IMR-90 (cell line): ENCODE measurements at places on chromosomes 5 and 9. TPM values are rescaled to one million over a fixed set of nuclear protein-coding genes. Genes with fewer than 3 reads are reported as not detected.

TAF11L5 gene
- not detected in 2 replicates for total RNA-seq

ADAMTSL2 gene
- total RNA-seq, result not detected in 2 replicates

CNTNAP3 gene
- total RNA-seq, result 0.90 and 1.1 TPM in 2 replicates

IFNA8 gene
- total RNA-seq, result not detected in 2 replicates

GSN gene
- 461 and 547 TPM in 2 replicates for total RNA-seq

DOK3 gene
- total RNA-seq, result 0.54 and 0.56 TPM in 2 replicates

- no peak for DNase-seq
These were observed 128.1 kb upstream of the NUDT12 start for GRCh38 chr5:103690676-103691075.

DNA sequence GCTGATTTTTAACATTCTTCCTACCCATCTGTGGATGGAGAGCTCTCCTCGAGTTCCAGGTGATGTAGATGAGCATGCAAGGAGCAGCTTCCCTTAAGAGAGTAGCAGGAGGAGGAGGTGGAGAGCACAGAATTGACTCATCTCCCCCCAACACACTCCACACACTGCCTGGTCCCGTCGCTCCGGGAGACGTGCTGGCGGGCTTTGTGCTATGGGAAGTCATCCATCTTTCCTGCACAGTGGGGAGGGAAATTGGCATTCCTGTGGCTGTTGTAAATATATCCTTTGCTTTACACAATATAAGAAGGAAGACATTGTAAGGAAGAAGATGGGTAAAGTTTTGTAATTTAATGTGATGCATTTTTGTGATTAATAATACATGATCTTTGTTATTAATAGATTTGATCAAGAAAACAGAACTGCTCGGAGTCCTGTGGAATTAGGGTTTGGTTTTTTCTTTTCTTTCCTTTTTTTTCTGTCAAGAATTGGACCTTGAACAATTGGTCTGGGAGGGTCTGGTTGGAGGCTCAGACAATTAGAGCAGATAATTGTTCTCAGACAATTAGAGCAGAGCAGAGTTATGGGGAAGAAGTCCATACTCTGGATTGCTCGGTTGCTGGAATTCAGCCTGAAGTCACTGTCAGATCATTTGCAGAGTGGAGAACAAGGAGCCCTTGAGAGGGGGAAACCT lies 297.8 kb downstream of the GADD45G start:
- peak; percentile 45 for DNase-seq

- DNase-seq, result peak; percentile 63
These were observed 32.7 kb upstream of the ADAMTSL1 start for GRCh38 chr9:18441261-18441660.

- DNase-seq, result no peak
These were observed 978.5 kb downstream of the DTWD2 start for GRCh38 chr5:118009741-118010297.

- no peak for DNase-seq
These were observed 107.0 kb upstream of the RETREG1 start for GRCh38 chr5:16723821-16724220.

GRCh38 chr5:75672616-75673015 lies 44.6 kb downstream of the POC5 start:
- DNase-seq, result peak; percentile 47

- DNase-seq, result no peak
These were observed 198.4 kb upstream of the NR3C1 start for GRCh38 chr5:143601917-143602333.

- no peak for DNase-seq
These were observed 63.1 kb upstream of the FAM174A start for GRCh38 chr5:100472091-100472490.

DNA sequence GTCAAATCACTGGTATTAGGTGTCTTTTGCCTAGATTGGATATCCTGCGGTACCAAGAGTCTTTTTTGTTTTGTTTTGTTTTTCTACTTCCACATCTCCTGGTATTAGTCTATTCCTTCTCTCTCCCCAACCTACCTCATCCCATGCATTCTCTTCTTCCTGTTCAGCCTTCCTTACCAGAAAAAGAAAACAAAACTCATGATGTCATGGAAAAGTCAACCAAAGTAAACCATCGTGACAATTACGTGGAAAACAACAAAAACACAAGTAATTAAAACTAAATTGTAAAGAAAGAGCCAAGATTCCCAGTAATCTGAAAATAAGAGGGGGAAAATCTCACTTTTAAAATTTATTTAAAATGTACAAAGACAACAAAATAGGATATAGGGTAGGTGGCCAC lies 38.3 kb downstream of the TMEM167A start:
- DNase-seq, result no peak

DNA sequence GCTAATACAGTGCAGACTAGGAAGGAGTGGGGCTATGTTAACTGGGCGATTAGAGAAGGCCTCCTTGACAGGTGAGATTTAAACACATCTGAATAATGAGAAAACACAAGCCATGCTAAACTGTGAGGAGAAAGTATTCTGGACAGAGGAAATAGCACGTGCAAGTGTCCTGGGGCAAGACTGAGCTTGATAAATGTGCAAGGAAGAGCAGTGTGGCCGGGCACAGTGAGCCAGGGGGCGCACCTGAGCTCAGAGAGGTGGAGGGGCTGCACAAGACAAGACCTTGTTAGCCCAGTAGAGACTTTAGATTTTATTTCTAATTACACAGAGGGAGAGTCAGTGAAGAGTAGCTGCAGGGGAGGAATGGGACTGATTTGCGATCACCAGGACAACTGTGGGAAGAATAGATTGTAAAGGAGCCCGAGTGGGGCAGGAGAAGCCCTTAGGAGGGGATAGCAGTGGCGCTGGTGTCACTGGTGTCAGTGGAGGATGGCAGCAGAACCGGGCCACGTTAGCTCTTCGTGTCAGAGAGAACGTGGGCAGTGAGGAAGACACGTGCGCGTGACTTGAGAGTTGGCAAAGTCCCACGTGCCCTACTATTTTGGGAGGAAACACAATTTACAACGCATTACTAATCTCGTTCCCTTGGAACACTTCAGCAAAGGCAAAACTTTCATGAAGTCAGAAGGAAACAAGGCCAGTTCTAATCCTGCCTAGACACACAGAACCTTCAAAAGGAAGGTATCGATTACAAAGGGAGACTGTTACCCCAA lies 17.9 kb upstream of the C5orf47 start:
- no peak for DNase-seq

DNA sequence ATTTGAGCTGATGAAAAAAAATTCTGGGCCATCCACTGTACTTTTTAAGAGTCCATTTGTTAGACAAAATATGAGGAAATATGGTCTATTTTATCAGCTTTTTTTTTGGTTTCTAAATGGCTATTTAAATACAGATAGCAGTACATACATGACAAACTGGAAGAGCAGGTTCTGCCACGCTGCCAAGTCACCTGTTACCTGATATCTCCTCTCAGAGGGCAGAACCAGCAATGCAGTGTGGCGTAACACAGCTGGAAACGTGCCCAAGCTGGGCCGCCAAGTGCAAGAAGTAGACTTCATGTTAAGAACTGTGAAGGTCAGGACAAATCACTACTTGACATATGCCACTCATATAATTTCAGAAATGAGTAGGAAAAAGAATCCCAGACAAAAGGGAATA lies 8.1 kb downstream of the MCIDAS start:
- no peak for DNase-seq

DNA sequence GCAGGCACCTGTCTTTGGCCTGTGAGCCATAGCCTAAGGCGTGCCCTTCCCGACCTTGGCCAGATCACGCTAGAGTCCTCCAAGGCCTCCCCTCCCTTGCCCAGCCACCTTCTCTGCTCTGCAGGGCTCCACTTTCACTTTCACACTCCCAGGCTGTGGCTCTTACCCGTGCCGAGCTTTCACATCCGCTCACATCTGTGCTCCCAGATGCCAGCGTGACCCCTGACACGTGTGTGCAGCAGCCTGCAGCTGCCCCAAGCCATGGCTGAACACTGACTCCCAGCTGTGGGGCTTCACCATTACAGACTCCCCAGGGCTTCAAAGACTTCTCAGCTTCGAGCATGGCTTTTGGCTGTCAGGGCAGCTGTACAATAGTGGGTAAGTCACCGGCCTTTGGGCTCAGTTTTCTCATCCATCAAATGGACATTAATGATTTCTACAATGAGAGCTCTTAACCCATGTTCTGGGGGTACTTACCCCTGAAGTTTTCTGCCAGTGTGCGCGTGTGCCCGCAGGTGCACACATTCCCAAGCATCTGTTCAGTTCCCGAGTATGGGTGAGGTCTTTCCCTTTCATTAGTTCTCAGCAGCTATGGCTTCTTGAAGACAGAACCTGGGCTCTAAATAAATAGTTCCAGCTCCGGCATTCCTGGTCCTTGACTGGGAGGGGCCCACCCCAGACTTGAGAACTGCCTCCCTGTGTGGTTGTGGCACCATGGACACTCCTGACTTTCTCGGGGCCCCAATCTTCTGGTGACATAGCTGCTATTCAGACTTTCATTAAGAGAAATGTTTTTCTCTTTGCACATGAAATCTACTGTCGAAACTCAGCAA lies 118.6 kb downstream of the RGS3 start:
- peak; percentile 84 for DNase-seq

- DNase-seq, result no peak
These were observed 31.2 kb upstream of the LECT2 start for GRCh38 chr5:135985951-135986350.

DNA sequence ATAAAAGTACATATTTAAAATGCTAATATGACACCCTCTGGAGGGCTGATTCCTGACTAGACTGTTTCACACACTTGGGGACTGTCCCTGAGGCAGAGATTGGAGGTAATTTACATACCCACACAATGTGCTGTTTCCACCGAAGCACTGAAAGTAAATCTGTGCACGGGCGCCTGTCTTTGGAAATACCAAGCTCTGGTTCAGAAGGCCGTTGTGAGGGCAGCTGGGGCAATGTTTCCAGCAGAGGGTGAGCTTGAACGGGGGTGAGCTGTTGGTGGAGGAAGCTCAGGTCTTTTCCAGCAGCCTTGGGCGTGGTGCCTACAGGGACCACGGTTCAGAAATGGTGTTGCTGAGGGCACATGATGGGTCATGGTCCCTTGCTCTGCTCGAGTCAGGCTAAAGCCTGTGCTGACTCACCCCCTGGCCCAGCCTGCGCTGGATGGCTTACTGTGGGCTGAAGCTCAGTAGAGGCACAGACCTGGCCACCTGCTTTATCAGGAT lies 25.8 kb upstream of the HMCN2 start:
- peak; percentile 19 for DNase-seq

DNA sequence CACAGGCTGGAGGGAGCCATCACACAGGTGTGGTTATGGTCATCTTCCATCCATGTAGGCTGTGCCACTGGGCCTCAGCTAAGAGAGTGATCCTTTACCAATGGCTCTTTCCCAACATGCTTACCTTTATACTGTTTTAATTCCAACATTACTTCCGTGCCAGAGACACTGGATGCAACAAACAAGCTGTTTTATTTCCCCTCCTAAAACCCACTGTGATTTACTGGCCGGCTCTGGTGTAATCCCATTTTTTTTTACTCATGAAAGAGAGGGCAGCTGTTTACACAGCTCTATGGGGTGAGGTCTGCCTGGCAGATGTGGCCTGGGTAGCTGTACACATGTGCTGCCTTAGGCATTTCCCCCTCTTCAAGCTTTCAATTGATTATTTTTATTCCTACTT lies 58.5 kb downstream of the MACROH2A1 start:
- DNase-seq, result no peak

DNA sequence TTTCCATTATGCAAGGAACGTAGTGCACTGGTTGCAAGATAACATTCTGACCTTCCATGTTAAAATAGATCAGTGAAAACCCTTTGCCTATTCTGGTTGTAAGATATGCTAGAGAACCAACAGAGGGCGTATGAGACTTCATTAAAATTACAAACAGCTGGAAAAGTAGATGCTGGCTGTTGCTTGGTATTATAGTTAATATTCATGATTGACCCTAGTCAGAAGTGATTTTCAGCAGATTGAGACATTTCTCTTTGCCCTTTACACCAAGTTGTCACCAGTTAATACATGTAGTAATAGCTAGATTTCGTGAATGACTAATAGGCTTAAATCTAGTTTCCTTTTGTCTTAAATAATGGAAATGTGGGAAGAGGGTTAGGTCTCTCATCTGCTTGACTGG lies 13.8 kb upstream of the FGF18 start:
- peak; percentile 29 for DNase-seq

DNA sequence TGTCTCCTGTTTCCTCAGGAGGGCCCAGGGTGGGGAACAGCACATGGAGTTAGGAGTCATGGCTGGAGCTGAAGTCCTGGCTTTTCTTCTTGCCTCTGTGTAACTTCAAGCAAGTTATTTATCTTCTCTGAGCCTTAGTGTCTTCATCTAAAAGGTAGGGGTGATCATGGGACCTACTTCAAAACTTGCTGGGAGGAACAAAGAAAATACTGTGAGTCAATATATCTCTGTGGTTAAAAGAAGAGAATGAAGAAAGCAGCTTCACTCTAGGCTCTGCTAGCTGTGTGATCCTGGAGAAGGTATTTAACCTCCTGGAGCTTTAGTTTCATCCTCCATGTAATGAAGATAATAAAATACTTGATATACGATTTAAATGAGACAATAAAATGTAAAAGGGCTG lies 26.5 kb downstream of the AFAP1L1 start:
- no peak for DNase-seq

DNA sequence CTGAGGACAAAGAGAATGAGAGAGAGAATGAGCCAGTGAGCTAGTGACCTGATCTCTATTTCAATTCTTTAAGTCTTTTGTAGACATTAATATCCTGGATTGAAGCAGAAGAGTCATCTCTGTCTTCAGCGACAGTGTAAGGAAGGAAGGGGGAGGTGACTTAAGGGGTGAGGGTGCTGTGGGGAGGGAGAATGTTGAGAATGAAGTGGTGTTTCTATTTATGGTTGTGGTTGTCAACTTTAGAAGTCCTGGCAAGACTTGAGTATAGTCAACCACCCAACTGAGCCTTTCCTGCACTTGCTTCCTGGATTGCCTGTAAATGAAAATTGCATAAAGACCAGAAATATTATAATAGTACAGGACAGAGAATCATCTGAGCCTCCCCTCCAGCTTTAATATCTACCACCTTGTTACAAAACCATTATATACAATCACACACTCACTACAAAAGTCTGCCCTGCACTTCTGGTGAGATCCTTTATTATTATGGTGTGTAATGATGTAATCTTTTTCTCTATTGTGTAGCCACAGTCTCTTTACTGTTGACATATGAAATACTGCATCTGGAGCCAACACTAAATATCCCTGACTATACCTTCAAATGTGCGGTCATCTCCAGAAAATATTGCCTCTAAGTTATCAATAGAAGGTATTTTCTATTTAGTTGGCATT lies 91.7 kb downstream of the NTRK2 start:
- no peak for DNase-seq

DNA sequence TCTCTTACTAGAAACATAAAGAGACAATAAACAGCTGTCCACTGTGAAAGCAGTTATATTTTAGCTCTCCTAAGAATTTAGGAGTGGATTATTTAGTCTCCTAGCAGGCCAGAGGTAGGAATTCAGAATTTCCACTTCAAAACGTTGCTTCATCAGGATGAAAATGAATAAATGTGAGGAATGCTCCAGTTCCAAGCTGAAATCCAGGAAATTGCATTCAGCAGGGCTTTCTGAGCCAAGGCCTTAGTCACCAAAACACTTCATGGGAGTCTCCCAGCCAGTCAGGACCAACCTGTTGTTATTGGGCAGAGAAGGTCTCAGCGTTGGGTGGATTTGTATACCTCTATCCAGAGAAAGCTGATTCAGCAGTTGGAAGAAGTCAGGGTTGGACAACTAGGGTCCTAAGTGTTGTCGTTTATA lies 1040.3 kb downstream of the TLE1 start:
- DNase-seq, result peak; percentile 91
